ENCODE measurements at places on chromosomes 12 and 14. TPM values are rescaled to one million over a fixed set of nuclear protein-coding genes. Genes with fewer than 3 reads are reported as not detected.

- H3K27ac ChIP-seq = no peak overlapping the region
- DNase-seq = no peak
- no peak overlapping the region for H3K4me3 ChIP-seq
- no peaks in the 10 kb centered on the region for H3K27me3 ChIP-seq
These were observed 20.5 kb downstream of the ZBTB42 start for GRCh38 chr14:104821229-104821945.

DNA sequence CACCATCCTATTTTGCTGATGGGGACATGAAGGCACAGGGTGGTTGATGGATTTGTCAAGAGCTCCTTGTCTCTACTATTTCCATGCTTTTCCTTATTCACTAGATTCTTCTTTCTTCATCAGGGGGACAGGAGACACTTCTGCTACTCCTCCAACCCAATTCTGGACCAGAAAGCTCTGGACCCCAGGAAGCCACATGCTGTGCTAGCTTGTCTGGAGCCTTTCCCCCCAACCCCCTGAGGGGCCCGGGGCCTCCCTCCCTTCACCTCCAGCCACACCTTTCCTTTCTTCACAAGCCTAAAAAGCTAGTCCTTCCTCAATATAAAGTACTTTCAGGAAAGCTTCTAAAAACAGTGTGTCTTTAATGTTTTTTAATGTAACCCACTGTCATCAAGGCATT, 75.1 kb upstream of the CAPRIN2 start:
- H3K4me1 ChIP-seq = no peaks in the 10 kb centered on the region
- DNase-seq = no peak
- H3K27me3 ChIP-seq = no peaks in the 10 kb centered on the region
- no peak overlapping the region for H3K4me3 ChIP-seq
- H3K36me3 ChIP-seq = no peaks in the 10 kb centered on the region
- no peak overlapping the region for H3K27ac ChIP-seq

DNA sequence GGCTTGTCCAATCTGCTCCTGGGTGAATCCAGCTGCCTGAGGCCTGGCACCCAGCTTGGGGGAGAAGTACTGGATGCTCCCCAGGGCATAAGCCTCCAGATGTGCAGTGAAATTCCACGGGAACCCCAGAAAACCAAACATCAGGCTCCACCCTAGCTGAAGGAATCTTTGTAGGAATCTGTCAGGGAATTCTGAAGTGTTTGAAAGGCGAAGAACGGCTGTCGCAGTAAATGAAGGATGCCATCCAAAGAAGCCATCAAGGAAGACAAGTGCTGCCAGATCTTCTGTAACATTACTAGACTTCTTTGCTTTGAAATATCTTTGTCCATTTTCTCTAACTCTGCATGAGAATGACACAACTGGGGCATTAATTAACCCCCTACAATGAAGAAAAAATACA, 219.4 kb downstream of the FOXN3 start:
- peaks cover 44% of the 10 kb centered on the region for H3K4me1 ChIP-seq
- no peaks in the 10 kb centered on the region for H3K36me3 ChIP-seq
- H3K4me3 ChIP-seq = no peak overlapping the region
- H3K27me3 ChIP-seq = no peaks in the 10 kb centered on the region
- no peak overlapping the region for H3K27ac ChIP-seq

DNA sequence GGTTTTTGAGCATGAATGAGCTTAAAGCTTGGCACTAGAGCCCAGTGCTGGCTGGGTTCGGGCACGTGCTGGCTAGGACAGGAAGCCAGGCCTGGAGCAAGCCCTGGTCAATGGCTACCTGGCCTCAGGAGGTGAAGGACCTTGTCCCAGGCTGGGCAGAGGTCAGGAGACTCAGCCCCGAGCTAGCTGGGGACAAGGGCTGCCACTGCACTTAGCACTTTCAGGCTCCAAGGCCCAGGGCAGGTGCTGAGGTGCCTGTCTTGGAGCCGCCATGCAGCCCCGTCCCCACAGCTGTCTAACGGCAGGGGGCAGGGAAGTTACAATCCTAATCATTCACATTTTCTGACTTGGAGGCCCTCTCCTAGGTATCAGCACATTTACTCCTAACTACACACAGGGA, 4.3 kb upstream of the AQP6 start:
- no peak for DNase-seq
- no peaks in the 10 kb centered on the region for H3K4me1 ChIP-seq
- no peaks in the 10 kb centered on the region for H3K36me3 ChIP-seq
- no peak overlapping the region for H3K27ac ChIP-seq
- no peak overlapping the region for H3K4me3 ChIP-seq

DNA sequence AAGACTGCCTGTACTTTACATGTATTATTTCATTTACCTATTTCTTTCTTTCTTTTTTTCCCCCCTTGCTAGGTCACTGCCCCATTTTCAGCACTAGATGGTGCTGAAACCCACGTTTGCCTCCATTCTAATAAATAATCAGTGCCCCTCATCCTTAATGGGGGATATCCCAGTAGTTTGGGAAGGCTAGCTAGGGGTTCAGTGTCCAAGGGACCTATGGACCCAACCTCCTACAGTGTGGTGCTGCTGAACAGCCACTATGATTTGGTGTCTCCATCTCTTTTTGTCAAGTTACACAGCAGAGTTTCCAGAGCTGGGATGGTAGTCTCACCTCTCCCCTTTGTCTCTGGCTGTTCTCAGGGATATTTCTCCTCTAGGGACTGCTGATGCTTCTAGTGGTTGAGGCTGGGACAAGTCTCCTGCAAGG, 6.5 kb upstream of the HCFC2 start:
- H3K27me3 ChIP-seq = no peaks in the 10 kb centered on the region
- no peak overlapping the region for H3K4me3 ChIP-seq
- H3K4me1 ChIP-seq = no peaks in the 10 kb centered on the region

- no peak overlapping the region for H3K27ac ChIP-seq
- H3K4me3 ChIP-seq = no peak overlapping the region
- peaks cover 11% of the 10 kb centered on the region for H3K4me1 ChIP-seq
- H3K36me3 ChIP-seq = no peaks in the 10 kb centered on the region
- H3K27me3 ChIP-seq = no peaks in the 10 kb centered on the region
These were observed 348.8 kb downstream of the GXYLT1 start for GRCh38 chr12:41795910-41796309.

DNA sequence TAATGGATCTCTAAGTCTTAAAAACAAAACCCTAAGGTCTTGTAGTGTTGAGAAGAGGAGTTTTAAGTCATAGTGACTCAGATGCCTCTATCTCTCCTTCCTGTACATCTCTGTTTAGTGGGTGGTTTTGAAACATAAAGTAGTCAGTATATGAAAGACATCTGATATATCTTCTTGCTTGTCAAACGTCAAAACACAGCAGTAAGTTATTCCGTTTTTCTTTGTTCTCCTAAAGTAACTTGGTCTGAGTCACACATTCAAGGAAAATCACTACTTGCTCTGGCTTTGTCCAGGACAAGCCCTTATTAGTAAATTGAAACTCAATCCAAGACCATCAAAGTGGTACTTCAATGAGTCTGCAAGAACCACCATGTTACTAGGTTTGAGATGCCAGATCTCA, 1172.5 kb downstream of the BCL11B start:
- no peak overlapping the region for H3K4me3 ChIP-seq
- no peaks in the 10 kb centered on the region for H3K27me3 ChIP-seq
- no peaks in the 10 kb centered on the region for H3K36me3 ChIP-seq
- no peak for DNase-seq

DNA sequence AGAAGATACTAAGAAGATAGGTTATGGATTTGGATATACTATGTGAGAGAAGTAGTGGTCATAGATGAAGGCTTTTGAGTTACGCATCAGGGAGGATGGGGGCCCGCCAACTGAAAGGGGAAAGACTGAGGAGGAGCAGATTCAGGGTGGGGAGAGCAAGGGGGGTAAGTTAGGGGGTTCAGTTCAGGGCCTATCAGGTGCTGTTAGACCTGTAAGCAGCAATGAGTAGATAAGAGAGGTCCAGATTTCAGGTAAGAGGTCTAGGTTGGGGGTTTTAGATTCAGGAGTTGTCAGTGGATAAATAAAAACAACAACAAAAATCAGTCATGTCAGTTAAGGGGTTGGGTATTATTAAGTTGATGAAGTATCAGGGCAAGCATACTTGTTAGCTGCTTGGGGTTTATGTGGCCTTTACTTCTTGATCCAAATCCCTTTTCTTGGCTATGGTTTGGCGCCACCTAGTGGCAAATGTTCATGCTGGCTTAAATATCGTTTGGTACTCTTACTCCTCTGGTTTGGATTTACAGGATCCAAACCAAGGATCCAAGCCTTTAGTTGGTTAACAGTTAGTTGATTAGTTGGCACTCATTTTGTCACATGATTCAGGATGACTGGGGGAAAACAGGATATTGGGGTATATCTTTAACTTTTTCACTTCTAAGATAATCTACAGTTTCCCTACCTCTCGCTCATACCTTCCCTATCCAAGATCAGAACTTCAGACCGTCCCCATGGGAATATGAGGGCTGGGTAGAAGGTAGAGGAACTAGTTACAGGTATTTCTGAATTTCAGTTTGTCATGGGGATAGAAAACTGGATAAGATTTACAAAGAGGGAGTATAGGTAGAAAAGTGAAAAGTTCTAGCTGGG, 65.1 kb downstream of the PCNX1 start:
- H3K36me3 ChIP-seq = no peaks in the 10 kb centered on the region
- H3K27me3 ChIP-seq = no peaks in the 10 kb centered on the region
- no peak overlapping the region for H3K27ac ChIP-seq
- H3K4me1 ChIP-seq = no peaks in the 10 kb centered on the region

- H3K4me3 ChIP-seq = no peak overlapping the region
- no peaks in the 10 kb centered on the region for H3K36me3 ChIP-seq
- H3K4me1 ChIP-seq = no peaks in the 10 kb centered on the region
- H3K27ac ChIP-seq = peak overlapping the region; percentile 14
- no peak for DNase-seq
- H3K27me3 ChIP-seq = no peaks in the 10 kb centered on the region
These were observed 22.3 kb upstream of the EPS8 start for GRCh38 chr12:15811214-15812127.

GRCh38 chr12:93632383-93632782, 44.8 kb upstream of the CRADD start:
- H3K36me3 ChIP-seq = no peaks in the 10 kb centered on the region
- H3K27ac ChIP-seq = no peak overlapping the region
- H3K27me3 ChIP-seq = no peaks in the 10 kb centered on the region
- H3K4me3 ChIP-seq = no peak overlapping the region

The FAM186B gene
- total RNA-seq = 0.59 TPM

The VRTN gene
- total RNA-seq = not detected

The DPF3 gene
- total RNA-seq = 27.8 TPM

The RNASE3 gene
- not detected for total RNA-seq

The SERPINA5 gene
- total RNA-seq = 63.2 TPM

Data from gastrocnemius medialis (tissue), 4 donors.